ENCODE measurements at places on chromosomes 4 and X. TPM values are rescaled to one million over a fixed set of nuclear protein-coding genes. Genes with fewer than 3 reads are reported as not detected.

Gene IL2RG
- 2.1 TPM for polyA plus RNA-seq

Gene SSX3
- not detected for polyA plus RNA-seq

Gene LRIT3
- polyA plus RNA-seq = not detected

Gene HTR2C
- polyA plus RNA-seq = not detected

Gene DUSP9
- 0.37 TPM for polyA plus RNA-seq

Gene OTUD6A
- polyA plus RNA-seq = not detected

Gene SPACA5B
- not detected for polyA plus RNA-seq

Gene MAGEC3
- polyA plus RNA-seq = 0.58 TPM

Gene MOB1B
- polyA plus RNA-seq = 27.7 TPM

Gene DCAF8L2
- polyA plus RNA-seq = not detected

Gene FRG2
- polyA plus RNA-seq = not detected

DNA sequence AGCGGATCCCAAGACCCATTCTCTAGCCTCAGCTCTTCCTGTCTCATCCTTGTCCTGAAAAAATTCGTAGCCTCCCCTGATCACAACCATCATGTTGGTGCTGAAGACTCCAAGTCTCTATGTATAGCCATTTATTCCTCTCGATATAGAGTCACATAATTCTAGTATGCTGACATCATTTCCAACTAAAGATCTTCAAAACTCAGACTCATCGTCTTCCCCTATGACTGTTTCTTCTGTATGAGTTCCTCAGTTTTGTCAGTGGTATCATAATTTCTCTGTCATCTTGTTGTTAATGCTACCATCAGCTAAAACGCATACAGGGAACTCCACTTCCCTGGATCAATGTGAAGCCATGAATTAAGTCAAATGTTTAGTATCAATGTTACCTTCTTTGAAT is 41.2 kb downstream of the UNC5C start:
- no peak for DNase-seq

- DNase-seq = no peak
These were observed 58.2 kb upstream of the WDFY3 start for GRCh38 chr4:85024671-85025070.

- no peak for DNase-seq
These were observed 56.6 kb upstream of the FAM47B start for GRCh38 chrX:34886011-34886410.

- no peak for DNase-seq
These were observed 164.7 kb upstream of the LEF1 start for GRCh38 chr4:108333353-108333942.

GRCh38 chr4:26574563-26574962 is 9.3 kb upstream of the TBC1D19 start:
- DNase-seq = no peak

- DNase-seq = no peak
These were observed 199.8 kb downstream of the CAMK2D start for GRCh38 chr4:113561758-113562157.

- no peak for DNase-seq
These were observed 56.3 kb downstream of the SHISA3 start for GRCh38 chr4:42453612-42454011.

- peak; percentile 14 for DNase-seq
These were observed 118.4 kb downstream of the DTHD1 start for GRCh38 chr4:36399762-36400353.

DNA sequence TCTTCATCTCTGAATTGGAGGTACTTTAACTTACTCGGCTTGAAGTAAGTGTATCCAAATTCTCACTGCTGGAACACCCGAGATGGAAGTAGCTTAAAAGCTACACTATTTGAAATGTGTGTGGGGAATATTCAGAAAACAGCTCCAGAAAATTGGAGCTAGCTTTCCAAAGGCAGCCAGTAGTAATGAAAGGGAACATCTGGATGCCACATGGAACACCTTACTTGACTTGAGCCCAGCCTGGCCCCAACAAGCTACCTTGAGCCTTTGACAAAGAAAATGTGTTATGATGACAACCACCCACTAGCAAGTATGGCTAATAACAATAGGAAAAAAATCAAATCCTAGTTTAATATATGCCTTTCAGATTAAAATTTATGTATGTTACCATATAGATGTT is 161.5 kb downstream of the PRDM5 start:
- no peak for DNase-seq

GRCh38 chr4:32189788-32190187 is 1469.6 kb downstream of the PCDH7 start:
- no peak for DNase-seq

GRCh38 chr4:184536065-184536880 is 61.9 kb upstream of the IRF2 start:
- no peak for DNase-seq

- peak; percentile 38 for DNase-seq
These were observed 640.7 kb downstream of the BCOR start for GRCh38 chrX:39456894-39457604.

- no peak for DNase-seq
These were observed 83.1 kb upstream of the ARSJ start for GRCh38 chr4:114062499-114062898.

DNA sequence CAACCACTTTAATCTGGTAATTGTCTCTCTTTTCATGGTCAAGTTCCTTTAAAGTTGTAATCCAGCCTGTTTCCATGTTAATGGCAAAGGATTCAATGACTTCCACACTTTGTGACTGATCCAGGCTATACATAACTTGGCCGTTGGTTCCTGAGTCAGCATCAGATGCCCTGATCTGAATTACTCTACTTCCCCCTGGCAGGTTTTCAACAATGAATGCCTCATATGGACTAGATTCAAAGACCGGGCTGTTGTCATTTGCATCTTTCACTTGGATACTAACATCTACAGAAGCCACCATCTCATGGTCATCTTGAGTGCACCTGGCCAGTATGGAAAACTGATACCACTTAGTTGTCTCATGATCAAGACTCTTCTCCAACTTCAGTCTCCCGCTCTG is 62.6 kb upstream of the MTNR1A start:
- DNase-seq = no peak

DNA sequence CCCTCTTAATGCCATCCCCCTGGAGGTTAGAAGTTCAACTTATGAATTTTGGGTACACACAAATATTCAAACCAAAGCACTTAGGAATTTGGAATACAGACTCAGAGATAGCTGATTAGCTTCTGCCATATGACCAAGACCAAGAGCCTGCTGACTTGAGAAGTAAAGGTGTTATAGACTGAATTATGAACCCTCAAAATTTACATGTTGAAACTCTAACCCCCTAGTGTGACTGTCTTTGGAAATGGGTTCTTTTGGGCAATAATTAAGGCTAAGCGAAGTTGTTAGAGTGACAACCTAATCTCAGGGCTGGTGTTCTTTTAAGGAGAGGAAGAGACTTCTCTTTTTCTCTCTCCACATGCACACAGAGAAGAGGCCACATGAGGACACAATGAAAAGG is 151.2 kb downstream of the COX18 start:
- DNase-seq = no peak

DNA sequence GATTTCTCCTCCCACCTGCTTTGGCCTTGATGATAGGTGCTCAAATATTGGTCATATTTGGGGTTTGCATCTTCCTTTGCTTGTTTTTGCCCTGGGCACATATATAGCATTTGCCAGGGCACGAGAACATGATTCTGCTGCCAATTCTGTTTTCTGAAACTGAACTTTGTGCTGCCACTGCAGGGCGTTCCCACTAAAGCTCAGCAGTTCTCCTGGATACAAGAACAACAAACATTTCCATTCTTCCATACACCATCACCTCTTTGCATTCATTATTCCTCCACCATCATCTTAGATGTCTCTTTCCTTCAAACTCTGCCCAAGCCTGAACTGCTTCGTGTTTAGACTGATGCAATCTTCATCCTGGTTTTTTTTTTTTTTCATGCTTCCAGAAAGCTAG is 36.3 kb upstream of the GATB start:
- no peak for DNase-seq

- no peak for DNase-seq
These were observed 333.2 kb upstream of the ATOH1 start for GRCh38 chr4:93495346-93495745.

GRCh38 chr4:101439926-101440325 is 92.6 kb upstream of the PPP3CA start:
- no peak for DNase-seq

DNA sequence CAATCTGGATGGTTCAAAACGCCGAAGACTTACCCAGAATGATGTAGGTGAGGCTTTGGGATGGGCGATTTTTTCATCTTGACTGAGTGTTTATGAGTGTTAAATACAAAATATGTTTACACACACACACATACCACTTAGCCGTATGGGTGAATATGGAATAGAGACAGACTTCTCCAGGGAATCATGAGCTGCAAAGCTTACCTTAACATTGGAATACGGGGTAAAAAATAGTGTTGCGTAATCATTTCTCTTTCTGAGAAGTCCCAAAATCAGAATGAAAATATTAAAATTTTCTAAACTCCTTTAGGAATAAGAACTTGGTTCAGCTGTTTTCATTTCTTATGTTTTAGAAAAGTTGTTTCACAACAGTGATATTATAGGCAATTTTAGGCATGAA is 63.5 kb downstream of the EGF start:
- DNase-seq = no peak

DNA sequence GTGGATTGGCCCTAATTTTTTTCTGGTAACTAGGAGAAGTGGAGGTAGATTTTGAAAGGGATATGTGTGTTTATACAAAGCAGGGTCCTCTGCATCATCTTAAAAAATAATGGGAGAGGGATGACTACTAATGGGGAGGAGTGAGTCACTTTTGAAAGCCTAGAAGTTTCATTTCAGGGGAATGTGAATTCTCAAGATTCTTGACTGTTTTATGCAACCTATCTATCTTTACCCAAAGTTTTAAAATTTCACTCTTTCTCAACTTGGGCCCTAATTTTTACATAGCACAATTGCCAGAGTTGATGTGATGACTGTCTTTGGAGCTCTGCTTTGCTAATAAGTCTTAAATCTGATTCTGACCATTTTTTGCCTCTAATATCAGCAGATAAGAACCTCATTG is 445.2 kb downstream of the GRXCR1 start:
- DNase-seq = no peak

DNA sequence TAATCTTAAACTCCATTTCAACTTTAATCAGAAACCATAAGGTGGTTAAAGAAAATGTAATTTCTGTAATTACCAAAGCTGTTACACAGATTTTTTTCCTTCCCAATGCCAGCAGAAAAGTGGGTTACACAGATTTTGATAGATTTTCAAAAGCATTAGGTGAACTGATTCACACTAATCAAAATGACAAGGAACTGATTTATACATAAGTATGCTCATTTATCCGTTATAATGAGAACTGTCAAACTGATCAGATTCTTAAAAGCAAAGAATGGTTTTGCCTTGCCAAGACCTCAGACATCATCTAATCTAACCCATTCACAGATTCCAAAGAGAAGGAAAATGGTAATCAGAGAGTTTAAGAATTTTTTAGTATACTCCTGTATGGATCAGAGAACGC is 5.2 kb downstream of the UGDH start:
- peak; percentile 15 for DNase-seq

GRCh38 chrX:19443869-19444526 is 71.3 kb downstream of the MAP3K15 start:
- no peak for DNase-seq

GRCh38 chr4:106172861-106173260 is 143.1 kb downstream of the TBCK start:
- DNase-seq = no peak

DNA sequence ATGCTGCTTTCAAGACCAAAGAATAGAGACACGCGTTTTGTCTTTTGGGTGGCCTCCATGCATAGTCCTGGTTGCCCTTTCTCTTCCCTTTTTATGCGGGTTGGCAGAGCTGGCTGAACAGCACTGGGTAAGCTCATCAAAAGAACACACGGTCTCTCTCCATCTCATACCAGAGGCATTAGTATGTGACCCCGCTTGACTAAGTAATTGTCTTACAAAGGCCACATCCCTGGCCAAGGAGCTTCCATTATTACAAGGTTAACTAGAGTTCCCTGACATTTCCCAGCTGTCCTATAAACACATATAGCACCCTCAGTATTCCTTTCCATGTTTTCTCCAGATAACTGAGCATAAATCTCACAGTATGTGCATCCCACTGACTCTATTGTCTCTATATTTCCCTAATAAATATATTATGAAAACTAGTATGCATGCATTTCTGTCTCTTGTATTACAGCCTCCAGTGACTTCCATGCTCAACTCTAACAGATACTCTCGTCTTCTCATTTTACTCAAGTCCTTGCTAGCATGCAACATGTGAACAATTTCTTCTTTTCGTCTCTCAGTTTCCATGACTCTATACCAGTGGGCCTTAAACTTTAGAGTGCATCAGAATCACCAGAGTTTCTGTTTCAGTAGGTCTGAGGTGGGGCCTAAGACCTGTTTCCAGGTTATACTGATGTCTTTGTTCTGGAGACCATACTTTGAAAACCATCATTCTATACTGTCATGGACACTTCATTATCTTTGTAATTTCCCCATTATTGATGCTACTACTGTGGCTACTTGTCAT is 247.7 kb upstream of the ARSJ start:
- DNase-seq = no peak

- no peak for DNase-seq
These were observed 99.5 kb upstream of the FAM9B start for GRCh38 chrX:9133426-9133825.

- no peak for DNase-seq
These were observed 55.6 kb downstream of the RTL9 start for GRCh38 chrX:110414273-110414672.

- DNase-seq = no peak
These were observed 124.0 kb upstream of the ZCCHC13 start for GRCh38 chrX:74179990-74180389.

GRCh38 chr4:167028976-167029375 is 205.3 kb downstream of the SPOCK3 start:
- DNase-seq = no peak

DNA sequence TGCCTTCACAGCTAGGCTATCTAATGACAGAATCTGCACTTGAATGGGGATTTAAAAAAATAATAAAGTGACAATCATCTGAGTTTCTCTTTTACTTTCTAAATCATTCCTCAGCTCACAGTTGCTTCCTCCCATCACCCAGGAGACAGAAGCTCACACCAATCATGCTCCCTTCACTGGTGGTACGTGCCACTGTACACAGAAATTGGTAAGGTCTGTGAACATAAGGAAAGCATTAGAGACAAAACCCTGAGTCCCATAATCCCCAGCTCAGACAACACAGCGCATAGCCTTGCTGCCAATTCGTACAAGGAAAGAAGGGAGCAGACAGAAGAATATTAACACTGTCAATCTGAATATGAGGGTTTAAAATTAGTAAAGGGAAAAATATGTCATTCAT is 133.1 kb downstream of the IDS start:
- no peak for DNase-seq

- DNase-seq = no peak
These were observed 90.4 kb downstream of the EIF4E start for GRCh38 chr4:98838531-98838930.

GRCh38 chr4:25767877-25768725 is 94.7 kb downstream of the SEL1L3 start:
- peak; percentile 79 for DNase-seq

DNA sequence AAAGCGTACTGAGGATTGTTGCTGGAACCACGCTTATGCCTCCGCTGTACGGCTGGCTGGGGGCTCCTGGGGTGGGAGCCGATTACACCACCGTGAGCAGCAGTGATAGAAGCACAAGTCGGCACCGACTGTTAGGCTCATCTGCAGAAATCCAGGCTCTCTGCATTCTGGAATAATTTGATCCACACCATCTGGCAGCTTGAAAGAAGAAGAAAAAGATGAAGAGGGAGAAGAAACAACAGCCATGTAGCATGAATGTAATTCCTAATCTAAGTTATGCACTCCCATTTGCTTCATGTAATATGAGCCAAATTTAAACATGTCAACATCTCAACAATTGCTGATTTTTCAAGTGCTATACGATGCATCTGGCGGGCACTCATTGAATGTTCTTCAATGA is 84.6 kb upstream of the DHX15 start:
- DNase-seq = no peak

- DNase-seq = no peak
These were observed 207.3 kb upstream of the MAGEB2 start for GRCh38 chrX:30008031-30008430.

Measured in muscle of arm (tissue), 14 donors.